T47D (cell line): ENCODE measurements at places on chromosomes 11 and 22.

DNA sequence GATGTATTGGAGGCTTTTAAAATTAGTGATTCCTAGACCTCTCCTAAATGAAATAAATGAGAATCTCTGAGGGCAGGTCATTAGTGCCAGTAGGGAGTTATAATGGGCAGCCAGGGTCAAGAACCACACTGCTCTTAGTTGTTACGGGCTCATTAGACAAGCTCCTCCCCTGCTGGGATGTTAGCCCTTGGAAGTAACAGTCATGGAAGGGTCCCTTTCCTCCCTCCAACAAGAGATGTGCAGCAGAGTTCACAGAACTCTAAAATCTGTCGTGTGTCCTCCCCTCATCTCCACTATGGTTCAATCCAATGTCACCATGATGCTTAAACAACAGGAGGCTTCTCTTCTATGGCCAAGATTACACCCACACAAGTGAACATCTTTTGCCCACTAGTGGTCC lies 419.5 kb downstream of the INSC start:
- DNase-seq = no peak

GRCh38 chr11:12567746-12568460 lies 106.3 kb upstream of the TEAD1 start:
- no peak for DNase-seq

DNA sequence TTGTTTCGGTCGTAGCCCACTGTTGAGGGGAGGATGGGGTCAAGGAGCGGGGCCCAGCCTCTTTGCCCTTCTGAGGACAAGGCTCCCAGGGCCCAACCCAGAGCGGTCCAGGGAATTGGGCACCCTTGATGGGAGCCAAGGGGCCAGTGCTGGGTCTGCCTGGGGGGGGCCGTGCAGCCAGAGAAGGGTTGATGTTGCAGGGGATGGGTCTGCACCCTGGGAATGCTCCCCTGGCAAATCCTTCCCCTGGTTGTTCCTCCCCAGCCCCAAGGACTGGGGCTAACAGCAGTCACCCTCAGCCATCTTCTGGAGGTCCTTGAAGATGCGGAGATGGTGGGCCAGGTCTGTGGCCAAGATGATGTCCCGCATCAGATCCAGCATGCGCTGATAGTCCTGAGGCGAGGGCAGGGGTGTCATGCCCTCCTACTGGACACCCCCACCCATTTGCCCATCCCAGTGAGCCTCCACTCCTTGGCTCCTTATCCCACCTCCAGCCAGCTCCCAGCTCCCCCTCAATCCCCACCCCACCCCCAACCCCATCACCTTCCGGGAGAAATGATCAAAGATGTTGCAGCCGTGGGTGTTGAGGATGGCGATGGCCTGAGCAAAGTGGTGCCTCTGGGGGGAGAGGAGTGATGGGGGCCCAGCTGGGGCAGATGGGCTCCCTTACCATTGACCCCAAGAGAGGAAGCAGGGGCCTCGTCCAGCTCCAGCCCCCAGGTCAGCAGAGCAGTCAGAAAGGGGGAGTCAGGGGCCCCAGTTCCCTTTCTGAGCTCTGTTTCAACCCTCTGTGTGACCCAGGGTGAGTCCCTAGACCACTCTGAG lies 95.0 kb downstream of the PDE2A start:
- no peak for DNase-seq

- DNase-seq = no peak
Measured at GRCh38 chr11:122165607-122166371, 49.8 kb upstream of the BLID start.

GRCh38 chr11:62546244-62546928 lies at the start of gene AHNAK:
Gene AHNAK (minus strand): TSS chr11:62546806. CDS start chr11:62536098, 10,708 bp downstream.
- peak; percentile 88 for DNase-seq

DNA sequence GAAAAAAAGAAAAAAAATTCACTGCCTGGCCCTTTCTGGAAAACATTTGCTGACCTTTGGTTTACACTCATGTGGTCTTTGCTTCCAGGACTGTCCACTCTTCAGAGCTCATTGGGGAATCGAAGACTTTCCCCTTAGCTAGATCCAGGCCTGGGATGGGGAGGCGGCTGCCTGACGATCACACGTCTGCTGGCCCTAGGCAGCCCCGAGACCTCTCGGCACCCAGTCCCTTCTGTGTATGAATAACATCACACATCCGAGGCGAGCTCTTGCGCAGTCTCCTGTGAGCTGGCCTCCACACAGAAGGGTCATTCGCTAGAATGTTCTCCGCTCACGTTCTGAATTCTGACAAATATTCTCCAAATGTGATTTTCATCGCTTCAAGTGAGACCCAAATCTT lies 25.7 kb upstream of the GAL start:
- no peak for DNase-seq

DNA sequence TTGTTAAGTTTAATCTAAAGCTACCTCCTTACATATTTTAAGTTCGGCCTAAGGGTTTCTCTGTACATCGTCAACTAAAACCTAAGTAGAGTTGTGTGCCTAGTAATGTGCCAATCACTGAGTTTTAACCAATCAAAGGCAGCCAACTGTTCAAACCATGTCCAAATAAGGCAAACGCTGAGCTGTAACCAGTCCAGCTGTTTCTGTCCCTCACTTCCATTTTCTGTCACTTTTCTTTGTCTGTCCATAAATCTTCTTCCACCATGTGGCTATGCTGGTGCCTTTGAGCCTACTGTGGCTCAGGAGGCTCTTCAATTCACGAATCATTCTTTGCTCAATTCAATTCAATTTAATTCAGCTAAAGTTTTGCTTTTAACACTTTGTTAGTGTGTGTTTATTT lies 13.9 kb upstream of the ATXN10 start:
- DNase-seq = no peak

DNA sequence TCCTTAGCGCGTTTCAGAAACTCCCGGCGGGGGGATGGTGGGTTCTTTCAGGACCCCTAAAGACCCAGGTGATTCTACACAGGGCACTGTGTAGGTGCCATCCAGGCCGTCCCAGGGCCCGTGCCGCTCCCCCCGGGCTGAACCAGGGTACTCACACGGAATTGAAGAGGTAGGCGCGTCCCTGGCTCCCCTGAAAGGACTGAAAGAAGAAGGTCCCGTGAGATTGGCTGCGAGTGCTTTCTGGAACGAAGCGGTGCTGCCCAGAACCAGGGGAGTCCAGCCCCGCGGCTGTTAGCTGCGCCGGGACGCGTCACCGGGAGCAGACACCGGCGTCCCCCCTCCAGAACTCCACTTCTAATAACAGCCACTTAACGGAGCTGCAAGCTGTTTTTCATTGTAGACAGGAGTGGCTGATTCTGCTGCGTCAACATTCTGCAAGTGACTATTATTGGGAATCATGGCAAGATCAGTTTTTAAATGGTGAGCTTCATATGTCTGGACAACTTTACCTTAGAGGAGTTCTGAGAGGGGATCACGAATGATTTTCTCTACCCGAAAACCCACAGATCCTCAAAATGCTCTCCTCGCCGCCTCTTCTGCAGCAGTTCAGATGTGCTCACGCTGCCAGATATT lies 31.8 kb downstream of the YPEL1 start:
- no peak for DNase-seq

GRCh38 chr11:103486604-103487003 lies 377.4 kb downstream of the DYNC2H1 start:
- no peak for DNase-seq

- no peak for DNase-seq
Measured at GRCh38 chr11:87306262-87306851, 268.6 kb downstream of the TMEM135 start.

DNA sequence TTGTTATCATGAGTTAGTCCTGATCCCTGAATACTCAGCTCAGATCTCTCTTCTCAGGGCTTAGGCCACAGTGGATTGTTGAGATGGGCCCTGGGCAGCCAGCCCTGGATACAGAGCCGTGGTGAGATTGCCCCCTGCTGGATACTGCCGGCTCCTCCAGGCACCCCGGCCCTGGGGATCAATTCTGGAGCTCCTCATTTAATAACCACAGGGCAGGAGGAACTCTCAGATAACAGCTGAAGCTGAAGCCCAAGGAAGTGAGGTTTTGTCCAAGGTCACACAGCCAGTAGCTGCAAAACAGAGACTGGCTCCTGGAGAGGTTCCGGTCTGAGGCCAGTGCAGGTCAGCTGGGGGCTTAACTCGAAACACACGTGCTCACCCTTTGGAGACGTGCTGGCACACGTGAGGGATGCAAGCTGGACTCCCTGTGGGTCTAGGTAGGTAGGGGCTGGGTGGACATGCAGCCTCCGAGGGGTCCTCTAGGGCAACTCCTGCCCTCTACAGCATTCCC lies 16.0 kb downstream of the USH1C start:
- peak; percentile 39 for DNase-seq

- no peak for DNase-seq
Measured at GRCh38 chr11:68254421-68254820, 17.4 kb downstream of the C11orf24 start.

- no peak for DNase-seq
Measured at GRCh38 chr11:23778971-23779370, 717.9 kb upstream of the LUZP2 start.

DNA sequence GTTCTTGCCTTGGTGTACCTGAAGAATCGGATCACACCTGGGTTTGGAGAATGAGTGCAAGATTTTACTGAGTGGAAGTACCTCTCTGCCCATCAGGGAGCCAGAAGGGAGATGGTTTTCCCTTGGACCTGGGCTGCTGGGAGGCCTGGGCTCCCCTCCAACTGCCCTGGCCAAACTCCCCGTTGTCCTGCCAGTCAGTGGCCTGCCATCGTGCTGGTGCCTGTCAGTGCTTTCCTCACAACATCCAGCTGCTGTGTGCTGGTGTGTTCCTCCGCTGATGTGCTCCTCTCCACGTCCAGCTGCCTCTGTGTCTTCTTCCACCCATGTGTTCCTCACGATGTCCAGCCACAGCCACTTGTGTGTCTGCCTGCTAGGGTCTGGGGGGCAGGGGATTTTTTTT lies 87.9 kb upstream of the CLPB start:
- no peak for DNase-seq

- DNase-seq = no peak
Measured at GRCh38 chr11:40294349-40294735, 1165.1 kb downstream of the LRRC4C start.

- no peak for DNase-seq
Measured at GRCh38 chr11:126423743-126424142, 68.3 kb downstream of the ST3GAL4 start.

- DNase-seq = no peak
Measured at GRCh38 chr11:72358466-72359405, 75.6 kb downstream of the CLPB start.

- no peak for DNase-seq
Measured at GRCh38 chr11:129428557-129428956, 52.9 kb downstream of the BARX2 start.

- no peak for DNase-seq
Measured at GRCh38 chr11:71302534-71302909, 50.1 kb upstream of the SHANK2 start.

GRCh38 chr11:44861849-44862557 lies 88.7 kb downstream of the TP53I11 start:
- DNase-seq = peak; percentile 73

GRCh38 chr11:17275400-17276235 lies 921 bp upstream of the NUCB2 start:
- peak; percentile 5 for DNase-seq

DNA sequence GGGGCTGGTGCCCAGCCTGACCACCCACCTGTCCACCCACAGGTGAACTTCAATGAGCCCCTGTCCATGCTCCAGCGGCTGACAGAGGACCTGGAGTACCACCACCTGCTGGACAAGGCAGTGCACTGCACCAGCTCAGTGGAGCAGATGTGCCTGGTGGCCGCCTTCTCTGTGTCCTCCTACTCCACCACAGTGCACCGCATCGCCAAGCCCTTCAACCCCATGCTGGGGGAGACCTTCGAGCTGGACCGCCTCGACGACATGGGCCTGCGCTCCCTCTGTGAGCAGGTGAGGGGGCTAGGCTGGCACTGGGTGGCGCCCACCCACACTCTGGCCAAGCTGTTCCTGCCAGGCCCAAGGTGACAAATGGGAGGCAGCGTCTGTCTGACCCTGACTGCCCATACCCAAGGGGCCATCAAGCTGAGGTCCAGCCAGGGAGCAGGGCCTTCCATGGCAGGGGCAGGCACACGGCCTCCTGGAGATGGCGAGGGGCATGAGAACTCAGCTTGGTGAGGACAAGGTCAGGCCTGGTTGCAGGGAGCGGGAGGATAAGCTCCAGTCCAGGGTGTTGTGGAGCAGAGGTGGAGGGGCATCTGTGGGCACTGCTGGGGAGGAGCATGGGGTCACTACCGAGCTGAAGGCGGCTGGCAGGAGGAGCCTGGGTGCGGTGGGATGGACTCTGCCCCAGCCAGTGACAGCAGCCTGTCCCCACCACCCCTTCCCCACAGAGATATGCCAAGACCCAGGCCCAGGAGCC lies 77.7 kb downstream of the MORC2 start:
- peak; percentile 39 for DNase-seq

DNA sequence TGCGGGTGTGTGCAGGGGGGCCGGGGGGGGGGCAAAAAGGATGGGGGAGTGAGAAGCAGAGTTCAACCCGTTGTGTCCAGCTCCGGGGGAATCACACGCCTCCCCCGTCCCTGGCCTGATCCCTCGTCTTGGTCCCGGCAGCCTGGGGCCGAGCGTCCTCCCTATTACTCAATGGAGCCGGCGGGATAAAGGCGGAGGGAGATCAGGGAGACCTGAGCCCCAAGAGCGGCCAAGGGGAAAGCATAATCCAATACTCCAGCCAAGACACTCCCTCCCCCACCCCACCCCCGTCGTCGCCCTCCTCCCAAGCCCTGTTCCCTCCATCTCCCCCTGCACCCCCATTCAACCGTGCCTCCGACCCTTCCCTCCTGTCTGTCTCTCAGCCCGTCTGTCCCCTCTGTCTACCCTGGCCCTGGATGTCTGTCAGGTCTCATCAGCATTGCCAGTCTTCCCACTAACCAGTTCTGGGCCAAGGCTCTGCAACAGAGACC lies 2.6 kb downstream of the PHOX2A start:
- DNase-seq = no peak
